ENCODE measurements at places on chromosomes 13 and 19.
A peak's percentile ranks its signal among the peaks of the same experiment; 100 is the strongest.

- DNase-seq = no peak
These were observed 20.3 kb downstream of the HPN start for GRCh38 chr19:35061583-35062373.

- no peak for DNase-seq
These were observed 1147.5 kb downstream of the DIAPH3 start for GRCh38 chr13:59016250-59016649.

- DNase-seq = no peak
These were observed 921.6 kb upstream of the PCDH20 start for GRCh38 chr13:62337109-62337880.

DNA sequence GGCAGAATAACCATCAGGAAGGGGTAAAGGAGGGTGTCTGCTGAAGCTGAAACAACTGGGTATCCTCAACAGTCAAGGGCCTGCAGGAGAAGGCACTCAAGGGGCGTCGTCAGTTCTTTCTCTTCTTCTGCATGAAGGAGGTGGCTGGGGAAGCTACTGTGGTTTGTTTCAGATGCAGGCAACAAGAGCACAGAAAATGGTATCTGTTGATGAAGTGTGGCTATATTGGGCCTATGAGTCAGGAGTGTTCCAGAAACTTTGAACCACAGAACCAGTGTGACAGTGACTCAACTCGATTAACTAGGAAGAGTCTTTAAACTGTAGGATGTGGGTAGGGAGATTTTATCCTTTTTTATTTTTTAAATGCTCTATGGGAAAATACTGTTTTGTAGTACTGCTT is 686.3 kb downstream of the FGF9 start:
- DNase-seq = no peak

- DNase-seq = no peak
These were observed 54.3 kb upstream of the SOX1 start for GRCh38 chr13:112012705-112013085.

GRCh38 chr19:6227156-6227935 is 52.4 kb downstream of the MLLT1 start:
- DNase-seq = no peak

DNA sequence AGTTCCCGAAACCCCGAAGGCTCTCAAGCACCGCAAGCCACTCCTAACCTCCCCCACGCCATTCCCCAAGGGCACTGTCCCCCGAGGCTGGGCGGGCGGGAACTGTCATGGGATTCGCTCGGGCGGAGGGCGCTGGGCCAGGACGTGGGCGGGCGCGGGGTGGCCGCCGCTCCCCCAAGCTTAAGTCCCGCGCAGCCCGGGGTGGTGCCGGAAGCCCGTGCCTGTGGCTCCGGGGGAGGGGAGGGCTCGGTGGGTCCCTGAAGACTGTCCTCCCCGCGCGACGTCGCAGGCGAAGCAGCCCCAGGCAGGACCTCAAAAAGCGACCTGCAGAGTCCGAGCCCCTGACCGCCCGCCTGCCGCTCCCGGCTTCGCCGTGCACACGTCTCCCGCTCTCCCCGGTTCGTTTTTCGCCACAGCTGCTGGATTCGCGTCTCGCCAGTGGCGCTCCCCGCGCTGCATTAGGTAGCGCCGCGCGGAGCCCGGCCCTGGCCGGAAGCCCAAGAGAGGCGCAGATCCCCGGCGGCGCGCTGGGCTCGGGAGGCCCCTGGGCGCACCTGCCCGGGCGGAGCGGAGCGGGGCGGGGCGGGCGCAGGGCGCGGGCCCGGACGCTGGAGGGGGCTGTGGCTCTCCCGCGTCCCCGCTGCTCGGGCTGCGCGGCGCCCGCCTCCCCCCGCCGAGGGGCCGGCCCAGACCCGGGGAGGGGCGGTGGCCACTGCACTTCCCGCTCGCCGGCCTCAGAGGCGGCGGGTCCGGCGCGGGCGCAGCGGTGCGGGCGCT is at the start of gene FARP1:
Gene FARP1 (plus strand): TSS at position 715 of the 777 bp plus-strand sequence. CDS start 70,149 bp downstream, outside the sequence.
- peak; percentile 75 for DNase-seq

- DNase-seq = no peak
These were observed 19.9 kb upstream of the GPR183 start for GRCh38 chr13:99327126-99327525.

GRCh38 chr13:39329182-39329639 is 273.8 kb downstream of the LHFPL6 start:
- DNase-seq = no peak

All from ureter (tissue), 1 donor.